ENCODE measurements at places on chromosomes 3 and 15.

- DNase-seq, result no peak
Observed at GRCh38 chr3:115423170-115423569, 200.1 kb upstream of the GAP43 start.

GRCh38 chr15:75815811-75816719 is 27.2 kb upstream of the UBE2Q2 start:
- no peak for DNase-seq

- DNase-seq, result no peak
Observed at GRCh38 chr3:107899990-107900651, 190.7 kb downstream of the CD47 start.

- DNase-seq, result no peak
Observed at GRCh38 chr3:93962798-93963197, 10.9 kb downstream of the PROS1 start.

DNA sequence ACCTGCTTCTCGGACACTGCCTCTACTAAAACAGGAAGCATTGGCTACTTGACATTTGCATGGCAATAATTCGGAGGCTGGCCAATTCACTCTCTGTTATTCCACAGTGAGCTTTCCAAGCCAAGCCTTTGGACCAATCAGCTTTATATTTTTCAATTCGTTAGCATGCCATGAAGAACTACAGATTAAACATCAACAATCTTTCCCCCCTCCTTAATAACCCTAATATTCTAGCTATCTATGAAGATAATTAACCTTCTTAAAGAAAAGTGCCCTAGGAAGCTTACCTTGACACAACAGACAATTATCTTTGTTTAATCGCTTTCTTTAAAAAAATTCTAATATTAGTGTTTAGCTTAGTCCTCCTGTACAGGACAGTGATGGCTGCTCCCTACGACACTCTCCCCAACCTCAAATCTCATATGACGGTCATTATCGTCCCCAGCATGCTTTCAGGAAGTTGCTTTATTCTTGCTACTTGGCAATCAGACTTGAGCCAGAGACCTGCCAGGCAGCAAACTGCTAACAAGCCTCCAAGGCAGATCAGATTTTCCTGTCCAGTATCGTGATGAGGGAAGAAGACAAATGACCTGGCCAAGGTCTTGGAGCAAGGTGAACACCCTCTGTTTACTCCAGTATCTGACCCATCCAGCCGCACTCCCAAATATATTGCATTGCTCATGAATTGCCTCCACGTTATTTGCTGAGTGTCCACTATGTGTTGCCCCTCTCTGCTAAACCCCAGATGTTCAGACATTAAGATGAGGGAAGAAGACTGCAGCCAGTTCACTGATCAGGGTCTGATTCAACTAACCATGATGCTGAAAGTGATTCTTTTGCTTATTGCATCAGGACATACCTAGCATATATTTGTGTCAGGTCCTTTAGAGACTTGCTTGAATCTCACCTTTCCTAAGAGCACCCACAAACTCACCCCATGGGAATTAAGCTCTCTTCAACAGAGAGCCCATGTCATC is 68.1 kb upstream of the LPP start:
- DNase-seq, result no peak

DNA sequence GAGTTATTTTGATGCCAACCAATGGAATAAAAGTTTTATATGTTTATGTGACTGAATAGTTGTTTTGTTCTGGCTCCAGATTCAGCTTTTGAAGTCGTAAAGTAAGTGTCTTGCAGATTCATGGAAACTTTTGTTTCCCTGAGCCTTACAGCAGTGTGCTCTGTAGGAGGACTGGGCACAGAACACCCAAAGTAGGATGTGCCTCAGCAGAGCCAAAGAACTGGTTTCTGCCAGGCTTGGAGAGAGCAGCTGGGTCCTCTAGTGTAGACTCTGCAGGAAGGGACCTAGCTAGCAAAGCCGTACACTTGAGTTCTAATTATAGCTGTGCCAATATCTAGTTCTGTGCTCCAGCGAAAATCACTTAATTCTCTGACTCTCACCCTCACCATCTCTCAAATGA is 261.2 kb upstream of the DNAJC19 start:
- DNase-seq, result no peak

GRCh38 chr15:43791993-43792760 is at the start of gene SERF2:
SERF2 (plus strand) TSS chr15:43792320; CDS start chr15:43792377, 57 bp downstream.
- DNase-seq, result peak; percentile 100

GRCh38 chr3:18113417-18113816 is 311.7 kb downstream of the SATB1 start:
- DNase-seq, result no peak

GRCh38 chr3:139312959-139313358 is 30.9 kb upstream of the MRPS22 start:
- DNase-seq, result no peak

- no peak for DNase-seq
Observed at GRCh38 chr3:186247821-186248814, 113.9 kb downstream of the DGKG start.

- no peak for DNase-seq
Observed at GRCh38 chr3:71022551-71023335, 560.8 kb downstream of the FOXP1 start.

DNA sequence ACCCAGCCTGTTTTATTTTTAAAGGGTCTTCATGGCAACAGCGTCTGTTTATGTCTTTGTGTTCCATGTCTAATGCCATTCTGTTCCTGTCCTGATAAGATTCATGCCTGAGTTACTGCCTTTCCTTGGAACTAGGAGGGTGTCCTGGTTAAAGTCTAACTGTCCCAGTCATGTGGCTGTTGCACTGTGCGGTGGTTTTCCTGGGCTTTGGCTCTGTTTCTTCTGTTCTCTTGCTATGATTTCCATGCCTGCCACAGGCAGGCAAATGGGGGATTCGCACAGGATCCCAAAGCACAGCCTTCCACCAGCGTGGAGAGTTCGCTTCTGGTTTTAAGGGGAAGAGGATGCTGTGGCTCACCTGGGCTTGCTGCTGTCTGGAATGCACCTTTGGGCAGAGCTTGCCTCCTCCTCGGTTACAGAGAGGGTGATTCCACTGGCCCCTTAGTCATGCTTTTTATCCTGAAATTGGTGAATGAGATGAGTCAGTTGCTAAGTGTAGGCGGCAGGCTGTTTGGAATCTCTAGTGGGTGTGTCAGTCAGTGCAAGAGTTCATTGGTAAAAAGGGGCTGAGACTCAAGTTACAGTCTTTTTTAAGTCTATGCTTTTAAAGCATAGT is 86.8 kb downstream of the CCK start:
- peak; percentile 61 for DNase-seq

GRCh38 chr3:36408146-36408545 is 27.8 kb downstream of the STAC start:
- DNase-seq, result no peak

- DNase-seq, result no peak
Observed at GRCh38 chr3:189322339-189322738, 150.6 kb downstream of the TPRG1 start.

GRCh38 chr15:63019511-63020109 is 22.9 kb upstream of the TPM1 start:
- DNase-seq, result peak; percentile 93

DNA sequence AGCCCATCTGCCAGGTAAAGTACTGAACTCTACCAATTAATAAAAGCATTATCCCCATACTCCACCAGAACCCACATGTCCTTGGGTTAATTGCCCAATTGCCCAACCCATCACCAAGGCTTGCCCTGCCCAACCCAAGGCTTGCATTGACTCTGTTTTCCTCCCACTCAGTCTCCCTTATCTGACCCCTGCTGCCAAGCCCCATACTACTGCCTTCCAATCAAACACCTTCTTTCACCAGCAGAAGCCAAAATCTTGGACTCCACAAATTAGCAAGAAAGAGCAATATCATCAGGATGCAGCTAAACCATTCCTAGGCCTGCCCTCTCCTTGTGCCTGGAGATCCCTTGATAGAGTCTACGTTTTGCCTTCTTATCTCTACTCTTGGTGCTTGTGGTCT is 602.9 kb downstream of the NTRK3 start:
- no peak for DNase-seq

GRCh38 chr3:24832891-24833290 is 338.2 kb upstream of the THRB start:
- DNase-seq, result no peak

- no peak for DNase-seq
Observed at GRCh38 chr15:56371495-56372147, 6.4 kb downstream of the TEX9 start.

DNA sequence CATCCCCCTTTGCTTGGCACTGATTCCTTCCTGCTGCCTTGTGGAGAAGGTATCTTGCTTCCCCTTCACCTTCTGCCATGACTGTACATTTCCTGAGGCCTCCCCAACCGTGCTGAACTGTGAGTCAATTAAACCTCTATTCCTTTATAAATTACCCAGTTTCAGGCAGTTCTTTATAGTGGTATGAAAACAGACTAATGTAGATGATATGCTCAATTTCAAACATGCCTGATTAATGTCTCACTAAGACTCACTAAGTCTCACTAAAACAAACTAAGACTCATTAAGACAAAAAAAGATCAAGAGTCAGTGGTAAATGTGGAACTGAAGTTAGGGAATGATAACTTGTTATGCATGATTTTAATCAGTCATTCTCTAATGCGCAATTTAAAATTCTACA is 606.6 kb downstream of the RBMS3 start:
- no peak for DNase-seq

DNA sequence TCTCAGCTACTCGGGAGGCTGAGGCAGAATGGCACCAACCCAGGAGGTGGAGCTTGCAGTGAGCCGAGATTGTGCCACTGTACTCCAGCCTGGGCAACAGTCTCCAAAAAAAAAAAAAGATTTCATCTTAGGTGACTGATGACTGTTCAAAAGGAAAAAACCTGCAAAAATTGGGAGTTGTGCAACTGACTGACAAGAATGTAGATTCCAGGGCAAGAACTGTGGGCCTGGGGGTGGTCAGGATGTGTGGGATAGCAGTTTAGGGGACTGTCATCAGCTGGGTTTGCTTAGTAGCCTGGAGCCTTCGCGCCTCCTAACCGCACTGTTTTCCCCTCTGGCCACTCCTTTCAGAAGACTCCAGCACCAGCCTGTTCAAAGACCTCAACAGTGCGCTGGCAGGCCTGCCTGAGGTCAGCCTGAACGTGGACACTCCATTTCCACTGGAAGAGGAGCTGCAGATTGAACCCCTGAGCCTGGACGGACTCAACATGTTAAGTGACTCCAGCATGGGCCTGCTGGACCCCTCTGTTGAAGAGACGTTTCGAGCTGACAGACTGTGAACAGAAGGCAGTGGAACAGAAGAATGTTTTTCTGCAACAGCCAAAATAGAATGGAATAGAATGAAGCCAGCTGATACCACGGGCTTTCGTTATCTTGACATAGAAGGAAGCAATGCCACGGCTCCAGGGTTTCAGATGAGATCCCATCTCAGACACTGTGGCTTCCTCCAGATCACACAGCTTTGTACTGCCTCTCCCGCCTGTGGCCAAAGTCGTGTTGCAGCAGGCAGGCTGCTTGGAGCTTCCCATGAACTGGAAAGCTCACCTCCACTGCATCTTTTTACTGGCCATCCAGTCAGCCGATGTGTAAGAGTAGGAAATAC is 75.3 kb upstream of the BLM start:
- DNase-seq, result no peak

DNA sequence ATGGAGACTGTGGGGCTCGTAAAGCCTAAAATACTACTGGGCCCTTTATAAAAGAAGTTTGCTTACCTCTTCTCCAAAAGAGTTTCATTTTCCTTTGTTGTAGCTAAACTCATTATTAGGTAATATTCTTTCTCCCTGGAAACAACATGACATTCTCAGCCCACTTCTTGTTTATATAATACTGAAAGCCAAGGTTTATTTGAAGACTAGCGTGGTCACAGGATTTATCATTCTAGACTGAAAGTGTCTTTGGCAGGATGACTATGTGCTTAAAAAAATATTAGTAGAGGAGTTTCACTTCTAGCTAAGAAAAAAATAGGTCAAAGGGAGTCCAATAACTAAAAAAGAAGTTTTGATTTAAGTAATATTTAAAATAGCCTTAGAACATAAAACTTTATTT is 1085.2 kb upstream of the CADM2 start:
- DNase-seq, result no peak

- DNase-seq, result no peak
Observed at GRCh38 chr3:59422312-59422711, 372.5 kb upstream of the CFAP20DC start.

GRCh38 chr3:132279030-132279429 is 38.2 kb upstream of the ACP3 start:
- DNase-seq, result no peak

DNA sequence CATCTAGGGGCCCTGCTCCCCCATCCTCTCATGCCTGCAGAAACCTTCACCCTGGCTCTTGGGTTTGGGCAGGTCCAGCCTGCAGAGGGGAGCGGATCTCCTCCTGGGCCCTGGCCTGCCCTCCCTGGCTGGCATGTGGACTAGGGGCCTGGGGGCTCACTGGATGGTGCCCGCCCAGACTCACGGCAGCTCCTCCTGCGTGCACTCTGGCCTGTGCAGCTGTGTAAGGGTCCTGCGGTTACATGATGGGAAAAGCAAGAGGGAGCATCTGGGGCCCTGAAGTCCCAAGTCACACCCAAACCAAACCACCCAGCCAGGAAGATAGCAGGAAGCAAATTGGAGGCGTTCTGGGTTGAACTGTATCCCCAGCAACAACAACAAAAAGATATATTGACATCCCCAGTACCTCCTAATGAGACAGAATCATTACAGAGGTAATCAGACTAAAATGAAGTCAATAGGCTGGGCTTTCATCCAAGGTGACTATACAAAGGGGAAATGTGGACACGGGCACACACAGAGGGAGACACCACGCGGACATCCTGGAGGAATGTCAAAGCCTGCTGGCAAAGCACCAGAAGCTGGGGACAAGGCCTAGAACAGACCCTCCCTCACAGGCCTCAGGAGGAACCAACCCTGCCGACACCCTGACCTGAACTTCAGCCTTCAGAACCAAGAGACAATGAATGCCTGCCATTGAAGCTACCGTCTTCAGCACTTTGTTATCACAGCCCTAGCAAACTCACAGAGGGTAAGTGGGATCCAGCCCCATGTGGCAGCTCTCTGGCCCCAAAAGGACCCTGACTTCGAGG is 10.4 kb upstream of the CLK3 start:
- DNase-seq, result no peak

GRCh38 chr3:194986208-194987043 is 284.5 kb downstream of the XXYLT1 start:
- DNase-seq, result no peak

DNA sequence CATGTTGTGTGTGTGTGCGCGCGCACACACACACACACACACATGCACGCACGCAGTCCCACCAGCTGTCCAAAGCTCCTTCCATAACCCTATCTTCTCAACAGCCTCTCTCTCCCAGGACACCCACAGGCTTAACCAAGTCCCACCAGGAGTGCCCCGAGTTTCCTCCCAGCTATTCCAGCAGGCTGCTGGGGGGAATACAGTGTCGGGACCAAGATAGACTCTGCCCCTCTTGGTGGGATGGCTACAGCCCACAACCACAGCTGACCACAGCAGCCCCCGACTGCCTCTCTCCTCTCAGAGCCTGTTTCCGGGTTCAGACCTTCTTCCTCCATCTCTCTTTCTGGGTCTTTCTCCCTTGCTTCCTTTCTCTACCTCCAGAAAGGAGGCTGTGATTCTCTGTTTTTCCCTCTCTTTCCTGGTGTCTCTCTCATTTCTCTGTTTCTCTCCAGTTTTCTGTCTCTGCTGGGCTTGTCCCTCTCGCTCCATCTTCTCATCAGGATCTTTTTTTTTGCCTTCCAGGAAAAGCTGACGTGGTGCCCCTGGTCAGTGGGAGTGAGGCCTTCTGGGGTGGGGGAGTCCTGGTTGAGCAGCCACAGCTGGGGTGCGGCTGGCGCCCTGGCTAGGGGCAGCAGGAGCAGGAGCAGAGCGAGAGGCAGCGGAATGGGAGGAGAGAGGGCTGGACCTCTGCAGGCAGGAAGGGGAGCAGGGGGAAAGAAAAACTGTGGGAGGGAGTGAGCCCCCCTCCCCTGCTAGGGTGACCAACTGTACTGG is 3.3 kb upstream of the ISLR start:
- no peak for DNase-seq

GRCh38 chr3:124033360-124034015 is 41.6 kb upstream of the ROPN1 start:
- DNase-seq, result no peak
